ENCODE measurements at places on chromosomes 11 and 22.

GRCh38 chr11:73402834-73403185 lies 26.6 kb downstream of the RELT start:
- DNase-seq = no peak

DNA sequence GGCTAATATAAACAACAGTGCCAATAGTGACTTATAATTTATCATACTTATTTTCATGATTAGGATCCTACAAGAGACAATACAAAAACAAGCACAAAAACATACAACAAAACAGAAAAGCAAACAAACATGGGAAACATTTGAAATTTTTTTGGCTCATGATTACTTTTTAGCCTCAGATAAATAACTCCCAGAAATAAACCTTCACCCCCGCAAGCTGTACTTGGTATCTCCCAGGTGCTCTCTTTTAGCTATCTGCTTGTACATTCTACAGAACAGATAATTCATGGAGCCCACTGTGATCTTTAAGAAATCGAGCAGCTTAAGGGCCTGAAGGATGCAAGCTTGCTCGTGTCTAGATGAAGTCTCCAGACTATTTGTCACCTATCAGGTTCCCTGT lies 883 bp downstream of the NXPE4 start:
- DNase-seq = no peak

GRCh38 chr11:44112091-44112821 lies 16.8 kb downstream of the EXT2 start:
- DNase-seq = no peak

GRCh38 chr11:60193687-60194433 lies 11.0 kb upstream of the MS4A6A start:
- DNase-seq = peak; percentile 26
